Stimulated activated CD8-positive, alpha-beta memory T cell treated with anti-CD3 and anti-CD28 coated beads, Interleukin-4, amount 100 ng/mL, for 1 hour (primary cell): ENCODE measurements at places on chromosomes 13 and 19.

DNA sequence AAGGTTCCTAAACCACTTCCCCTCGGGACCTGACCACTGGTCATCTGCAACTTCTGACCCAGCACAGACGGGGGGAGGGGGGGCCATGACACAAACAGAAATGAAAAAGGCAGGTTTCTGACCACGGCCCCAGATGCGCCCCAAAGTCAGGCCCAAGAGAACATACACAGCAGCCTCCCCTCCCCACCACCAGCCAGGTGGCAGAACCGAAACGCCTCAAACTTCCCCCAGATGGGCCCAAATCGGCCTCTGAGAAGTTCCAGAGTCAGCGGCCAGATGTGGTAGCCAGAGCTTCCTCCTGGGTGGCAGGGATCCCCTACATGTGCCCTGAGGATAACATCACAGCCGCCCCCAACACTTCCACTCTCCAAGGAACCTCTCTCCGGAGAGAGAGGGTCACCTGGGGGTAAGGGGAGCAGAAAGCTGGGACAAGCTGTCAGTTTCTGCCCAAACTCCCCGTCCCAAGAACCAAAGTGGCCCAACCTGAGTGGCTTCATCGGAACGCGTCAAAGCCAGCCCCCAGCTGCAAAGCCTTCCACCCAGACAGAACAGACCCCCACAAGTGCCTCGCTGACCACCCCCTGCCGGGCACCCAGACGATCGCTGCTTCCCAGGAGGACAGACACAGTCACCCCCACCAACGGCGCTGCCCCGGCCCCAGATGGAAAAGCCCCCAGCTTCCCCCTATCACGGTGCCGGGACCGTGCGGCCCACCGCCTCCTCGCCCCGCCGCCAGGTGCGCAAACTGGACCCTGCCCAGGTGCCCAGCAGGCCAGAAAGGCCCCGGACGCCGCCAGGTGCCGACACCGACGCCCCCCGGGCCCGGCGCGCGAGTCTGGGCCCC is 800 bp downstream of the ELL start:
- DNase-seq = no peak

DNA sequence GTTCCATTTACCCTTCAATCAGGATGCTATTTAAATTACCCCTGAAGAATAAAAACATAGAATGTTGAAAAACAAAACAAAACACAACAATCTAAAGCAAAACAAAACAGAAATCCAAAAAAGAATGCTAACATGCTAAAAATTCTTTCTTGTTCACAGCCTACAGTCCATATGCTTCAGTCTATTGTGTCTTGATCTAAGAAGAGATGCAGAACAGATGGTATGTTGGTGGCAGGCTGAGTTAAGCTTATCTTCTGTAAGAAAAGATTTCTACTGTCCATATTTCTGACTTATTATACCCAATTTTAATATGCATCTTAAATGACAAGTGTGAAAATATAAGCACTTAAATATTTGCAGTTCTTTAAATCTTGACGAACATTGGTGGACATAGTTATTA is 356.1 kb upstream of the SLITRK1 start:
- DNase-seq = no peak

- no peak for DNase-seq
Observed at GRCh38 chr19:10008184-10008765, 2.0 kb downstream of the COL5A3 start.

GRCh38 chr19:24004166-24004565 is 82.8 kb upstream of the ZNF254 start:
- DNase-seq = no peak

- DNase-seq = no peak
Observed at GRCh38 chr19:41076286-41076685, 12.0 kb upstream of the CYP2A13 start.

DNA sequence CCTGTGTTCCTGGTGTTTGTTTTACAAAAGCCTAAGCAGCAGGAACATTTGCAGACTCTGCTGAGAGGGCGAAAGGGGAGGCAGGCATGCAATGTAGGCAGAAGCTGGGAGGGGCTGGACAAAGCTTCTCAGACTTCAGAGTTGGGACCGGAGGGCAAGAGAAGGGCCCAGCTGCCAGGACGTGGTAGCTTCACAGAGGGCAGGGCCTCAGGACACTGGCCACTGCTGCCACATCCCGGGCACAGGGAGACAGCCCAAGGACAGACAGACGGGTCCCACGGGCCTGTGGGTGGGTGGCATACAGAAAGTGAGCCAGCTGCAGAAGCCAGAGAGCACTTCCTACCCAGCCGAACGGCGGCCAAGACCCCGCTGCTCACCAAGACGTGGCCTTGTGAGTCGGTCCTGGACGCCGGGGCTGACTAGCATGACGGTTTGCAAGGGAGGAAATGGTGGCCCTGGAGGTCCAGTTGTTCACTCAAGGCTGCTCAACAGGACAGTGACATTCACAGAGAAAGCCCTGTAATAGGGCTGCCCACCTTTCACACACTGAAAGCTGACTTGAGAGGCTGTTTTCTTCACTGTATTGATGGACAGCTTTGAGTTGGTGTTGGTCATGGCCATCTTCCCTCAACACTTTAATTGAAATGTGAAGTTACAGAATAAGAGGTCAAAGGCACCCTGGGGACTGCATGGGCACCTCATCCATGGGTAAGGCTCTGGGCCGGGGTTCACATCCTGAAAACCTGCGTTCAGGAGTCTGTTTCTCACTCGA is 23.7 kb upstream of the TFDP1 start:
- DNase-seq = no peak

DNA sequence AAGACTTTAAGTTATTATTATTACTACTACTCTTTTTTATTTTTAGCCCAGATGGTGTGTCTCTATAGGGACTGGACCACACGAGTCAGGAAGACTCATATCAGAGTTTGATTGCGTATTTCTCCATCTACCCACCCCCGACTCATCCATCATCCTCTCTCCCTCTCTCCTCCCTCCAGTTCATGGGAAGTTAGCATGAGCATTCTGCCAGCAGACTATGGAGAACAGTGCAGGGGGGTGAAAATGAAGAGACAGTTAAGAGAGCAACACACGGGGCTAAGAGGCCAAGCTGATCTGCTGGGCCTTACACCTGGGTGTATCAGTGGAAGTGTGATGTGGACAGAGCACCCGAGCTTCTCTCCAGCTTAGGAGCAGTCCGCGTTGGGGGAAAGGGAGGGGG is 95.0 kb downstream of the UQCRFS1 start:
- no peak for DNase-seq

GRCh38 chr19:31104451-31104850 is 244.8 kb downstream of the TSHZ3 start:
- DNase-seq = no peak

DNA sequence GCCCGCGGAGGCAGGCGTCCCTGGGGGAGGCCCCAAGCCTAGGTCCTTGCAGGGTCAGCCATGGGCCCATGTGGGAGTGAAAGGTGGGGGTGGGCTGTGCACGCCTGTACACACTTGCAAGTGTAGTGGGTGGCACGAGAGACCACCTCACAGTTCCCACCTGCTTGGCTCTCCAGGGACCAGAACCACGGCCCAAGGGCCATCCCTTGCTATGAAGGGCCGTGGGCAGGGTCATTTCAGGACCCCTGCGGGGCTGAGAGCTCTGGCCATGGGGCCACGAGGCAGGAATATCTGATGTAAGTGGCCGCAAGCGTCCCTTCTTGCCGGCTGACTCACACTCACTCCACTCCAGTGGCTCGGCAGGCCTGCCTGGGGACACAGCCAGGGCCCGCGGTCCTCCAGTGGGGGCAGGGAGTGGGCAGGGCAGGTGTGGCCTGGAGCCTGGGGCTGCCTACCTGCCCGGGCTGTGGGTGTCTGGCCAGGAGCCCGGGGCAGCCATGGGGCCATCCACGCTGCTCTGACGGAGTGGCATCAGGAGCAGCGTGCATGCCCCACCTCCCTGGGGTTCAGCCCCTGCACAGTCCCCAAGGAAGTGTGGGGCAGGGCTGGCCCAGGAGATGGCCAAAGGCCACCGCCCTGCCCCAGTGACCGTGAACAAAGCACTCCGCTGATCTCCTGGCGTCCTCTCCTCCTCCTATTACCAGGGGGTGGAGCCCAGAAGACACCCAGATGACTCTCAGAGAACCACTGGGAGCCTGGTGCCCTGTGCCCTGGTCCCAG is 8.6 kb upstream of the MKNK2 start:
- no peak for DNase-seq

- DNase-seq = no peak
Observed at GRCh38 chr13:90201676-90202460, 1145.6 kb upstream of the MIR17HG start.

- DNase-seq = no peak
Observed at GRCh38 chr19:5644037-5644436, 21.2 kb downstream of the SAFB start.

- DNase-seq = no peak
Observed at GRCh38 chr13:75341028-75341427, 140.9 kb downstream of the TBC1D4 start.

DNA sequence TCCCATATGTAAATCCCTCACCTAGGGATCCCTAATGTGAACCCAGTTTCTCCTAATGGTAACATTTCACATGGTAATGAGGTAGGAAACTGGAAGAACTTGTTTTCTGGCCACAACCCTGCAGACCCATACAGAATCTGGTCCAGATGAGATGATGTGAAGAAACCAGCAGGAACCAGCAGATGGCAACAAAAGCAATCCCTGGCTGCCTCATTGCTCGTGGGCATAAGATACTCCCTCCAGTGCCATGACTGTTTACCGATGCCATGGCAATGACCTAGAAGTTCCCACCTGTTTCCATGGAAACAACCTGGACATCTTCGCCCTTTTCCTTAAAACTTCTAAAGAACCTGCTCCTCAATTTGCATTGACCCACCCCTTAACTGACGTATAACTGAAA is 1.4 kb upstream of the CD209 start:
- DNase-seq = no peak

DNA sequence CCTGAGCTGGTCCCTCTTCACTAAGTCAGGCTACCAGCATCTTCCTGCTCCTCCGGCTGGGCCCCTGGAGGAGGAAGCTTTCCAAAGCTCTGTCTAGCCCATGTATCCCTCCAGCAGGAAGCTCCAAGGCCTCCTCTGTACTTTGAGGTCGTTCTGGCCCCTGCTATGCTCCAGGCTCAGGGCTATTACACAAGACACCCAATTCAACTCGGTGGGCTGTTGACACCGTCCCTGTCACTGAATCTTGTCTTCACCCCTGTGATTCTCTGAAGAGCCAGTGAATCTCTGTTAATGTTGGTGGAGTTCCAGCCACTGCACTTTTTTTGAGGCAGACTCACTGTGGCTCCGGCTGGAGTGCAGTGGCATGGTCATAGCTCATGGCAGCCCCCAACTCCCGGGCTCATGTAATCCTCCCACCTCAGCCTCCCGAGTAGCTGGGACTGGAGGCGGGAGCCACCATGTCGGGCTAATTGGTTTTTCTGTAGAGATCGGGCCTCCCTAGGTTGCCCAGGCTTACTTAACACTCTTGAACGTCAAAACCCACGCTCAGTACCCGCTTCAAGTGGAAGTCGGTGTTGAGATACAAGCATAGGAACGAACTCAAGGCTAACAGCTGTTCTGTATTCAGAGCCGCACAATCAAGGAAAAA is 512 bp upstream of the REX1BD start:
- no peak for DNase-seq

GRCh38 chr13:111909501-111909900 is 157.4 kb upstream of the SOX1 start:
- no peak for DNase-seq

GRCh38 chr13:35565273-35565672 is 88.8 kb upstream of the MAB21L1 start:
- DNase-seq = no peak

GRCh38 chr19:33376423-33376822 is 2.9 kb downstream of the CEBPG start:
- no peak for DNase-seq

DNA sequence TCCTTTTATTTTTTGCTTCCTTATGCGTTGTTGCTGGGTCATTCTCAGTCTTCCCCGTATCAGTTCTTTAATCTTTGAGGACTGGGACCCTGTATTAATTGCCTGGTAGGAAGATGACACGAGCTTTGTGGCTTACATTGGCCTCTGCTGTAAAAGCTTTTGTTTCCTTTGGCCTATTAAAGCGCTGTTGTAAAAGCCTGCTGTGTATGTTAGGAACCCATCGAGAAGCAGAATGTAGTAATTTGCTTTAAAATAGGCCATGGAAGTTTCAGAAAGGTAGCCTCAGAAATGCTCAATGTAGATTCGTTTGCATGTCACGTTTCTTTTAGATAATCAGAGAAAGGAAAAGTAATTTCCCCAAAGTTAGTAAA is 257.5 kb upstream of the STARD13 start:
- no peak for DNase-seq

- DNase-seq = no peak
Observed at GRCh38 chr13:108812661-108813060, 183.2 kb downstream of the MYO16 start.

GRCh38 chr19:49217382-49217781 is 59.8 kb downstream of the TRPM4 start:
- DNase-seq = no peak
